ENCODE measurements at places on chromosomes 2 and 18.

DNA sequence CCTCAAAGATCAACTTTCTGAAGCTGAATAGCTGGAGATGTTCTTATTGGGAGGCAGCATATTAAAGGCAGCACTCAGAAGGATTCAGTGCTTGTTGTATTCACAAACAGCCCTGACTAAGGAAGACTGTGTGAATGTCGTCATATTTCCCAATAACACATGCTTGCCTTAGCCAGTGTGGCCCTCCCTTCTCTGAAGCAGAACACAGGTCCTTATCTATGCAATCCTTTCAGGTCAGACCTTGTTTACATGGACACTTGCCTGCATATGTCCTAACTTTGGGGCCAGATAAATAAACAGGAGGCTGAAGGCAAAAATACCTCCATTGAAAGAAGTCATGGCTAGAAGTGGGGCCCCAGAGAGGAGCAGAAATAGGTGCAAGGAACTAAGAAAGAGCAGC is 97.2 kb downstream of the SLC4A3 start:
- DNase-seq: no peak

GRCh38 chr2:229340086-229340760 is 69.1 kb upstream of the PID1 start:
- DNase-seq: no peak

- DNase-seq: no peak
These were observed 31.5 kb upstream of the GNAL start for GRCh38 chr18:11657554-11657953.

- DNase-seq: no peak
These were observed 204.4 kb upstream of the TWIST2 start for GRCh38 chr2:238643400-238643907.

GRCh38 chr2:13193075-13193474 is 476.3 kb downstream of the TRIB2 start:
- peak; percentile 10 for DNase-seq

GRCh38 chr2:187618813-187619212 is 64.6 kb upstream of the TFPI start:
- DNase-seq: peak; percentile 51

- no peak for DNase-seq
These were observed 25.7 kb downstream of the ADI1 start for GRCh38 chr2:3493615-3494007.

- no peak for DNase-seq
These were observed 8.7 kb upstream of the SLC14A1 start for GRCh38 chr18:45715212-45715780.

GRCh38 chr18:58496937-58497336 is 132.0 kb downstream of the ALPK2 start:
- DNase-seq: peak; percentile 16

GRCh38 chr2:13495051-13495450 is 778.3 kb downstream of the TRIB2 start:
- no peak for DNase-seq

DNA sequence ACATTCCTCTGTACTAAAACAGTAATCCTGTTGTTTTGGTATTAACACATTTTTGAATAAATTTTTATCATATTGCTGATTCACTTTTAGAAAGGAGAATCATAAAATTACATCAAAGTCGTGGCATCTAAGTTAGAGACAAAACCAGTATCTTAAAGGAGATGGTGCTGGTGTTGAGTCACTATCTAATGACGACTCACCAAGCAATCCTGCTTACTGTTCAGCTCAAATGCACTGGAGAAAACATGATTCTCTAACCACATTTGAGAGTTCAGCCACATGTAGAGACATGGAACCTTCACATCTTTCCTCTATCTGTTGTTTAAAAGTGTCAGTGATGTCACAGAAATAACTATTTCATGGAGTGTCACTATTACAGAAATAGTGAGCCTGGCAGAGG is 473.8 kb downstream of the TGIF1 start:
- DNase-seq: peak; percentile 86

DNA sequence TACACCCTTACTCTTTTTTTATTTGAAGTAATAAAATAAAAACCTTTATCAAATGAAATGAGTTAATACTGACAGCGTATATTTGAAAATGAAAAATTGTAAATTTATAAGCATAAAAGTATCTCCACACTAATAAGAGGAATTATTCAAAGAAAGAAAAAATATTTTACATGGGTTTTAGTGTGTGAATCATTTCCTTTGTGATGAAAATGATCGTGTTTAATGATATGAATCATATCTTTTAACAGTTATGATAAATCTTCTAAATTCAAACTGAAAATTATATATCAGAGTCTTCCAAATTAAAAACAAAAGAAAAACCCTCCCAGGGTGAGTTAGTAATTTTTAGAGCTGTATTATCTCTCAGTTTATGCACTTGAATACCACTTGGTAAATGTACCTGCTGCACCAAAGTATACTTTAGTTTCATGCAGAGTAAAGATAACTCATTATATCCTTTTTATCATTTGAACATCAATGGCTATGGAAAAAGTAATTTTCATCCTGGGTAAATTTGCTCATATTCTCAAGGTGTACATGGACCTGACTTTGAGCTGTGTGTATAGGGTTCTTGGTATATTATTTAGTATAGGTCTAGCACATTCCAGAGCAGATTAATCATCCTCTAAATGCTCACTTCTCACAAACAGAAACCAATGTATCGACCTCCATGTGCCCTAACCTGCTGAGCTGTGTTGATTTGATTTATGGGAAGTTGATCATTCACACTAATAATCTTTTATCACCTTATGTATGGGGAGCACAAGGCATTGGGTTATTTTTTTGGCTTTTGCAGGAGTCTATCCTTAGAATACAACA is 98.7 kb upstream of the VWC2L start:
- DNase-seq: peak; percentile 71

GRCh38 chr2:46239175-46239846 is 57.9 kb upstream of the EPAS1 start:
- DNase-seq: no peak

GRCh38 chr18:71327441-71327840 is 1038.6 kb downstream of the SOCS6 start:
- no peak for DNase-seq

- no peak for DNase-seq
These were observed 13.7 kb downstream of the PMS1 start for GRCh38 chr2:189797902-189798301.

- DNase-seq: peak; percentile 39
These were observed 76.4 kb upstream of the TTC39C start for GRCh38 chr18:23938043-23938756.

GRCh38 chr2:190987116-190987515 is 26.9 kb downstream of the STAT1 start:
- no peak for DNase-seq

- no peak for DNase-seq
These were observed 279.9 kb upstream of the CELF4 start for GRCh38 chr18:37845498-37845897.

DNA sequence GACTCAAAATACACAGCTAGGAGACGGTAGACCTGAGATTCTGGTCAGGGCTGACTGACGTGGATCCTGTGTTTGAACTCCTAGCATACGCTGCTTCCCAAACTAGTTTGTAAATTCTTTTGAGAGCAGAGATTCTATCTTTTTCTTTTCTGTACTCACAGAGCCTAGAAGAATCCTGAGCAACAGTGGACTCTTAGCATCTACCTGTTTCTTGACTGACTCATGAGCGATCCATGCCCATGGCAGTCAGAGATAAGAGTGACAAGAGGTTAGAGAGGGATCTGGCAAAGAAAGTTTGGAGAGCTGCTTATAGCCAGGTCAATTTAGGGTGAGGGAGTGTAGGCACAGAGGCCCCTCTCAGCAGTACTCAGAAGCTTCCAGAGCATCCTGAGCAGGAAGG is 41.1 kb upstream of the PPP1CB start:
- no peak for DNase-seq

DNA sequence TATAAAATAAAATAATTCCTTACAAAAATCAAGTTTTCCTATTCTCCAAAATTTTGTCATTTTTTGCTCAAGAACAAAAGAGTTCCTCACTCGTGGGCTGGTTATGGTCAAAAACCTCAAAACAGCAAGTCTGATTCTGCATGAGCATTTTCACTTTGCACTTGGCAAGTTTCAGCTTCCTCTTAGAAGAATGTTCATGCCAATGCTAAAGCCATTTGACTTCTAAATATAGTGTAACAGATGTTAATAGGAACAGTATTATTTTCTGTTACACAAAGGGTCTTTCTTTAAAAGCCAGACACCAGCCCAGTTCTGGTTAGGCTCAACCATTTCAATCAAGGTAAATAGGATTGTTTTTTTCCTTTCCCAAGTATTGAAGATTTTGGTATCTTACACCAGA is 261.3 kb upstream of the CCDC68 start:
- DNase-seq: no peak

DNA sequence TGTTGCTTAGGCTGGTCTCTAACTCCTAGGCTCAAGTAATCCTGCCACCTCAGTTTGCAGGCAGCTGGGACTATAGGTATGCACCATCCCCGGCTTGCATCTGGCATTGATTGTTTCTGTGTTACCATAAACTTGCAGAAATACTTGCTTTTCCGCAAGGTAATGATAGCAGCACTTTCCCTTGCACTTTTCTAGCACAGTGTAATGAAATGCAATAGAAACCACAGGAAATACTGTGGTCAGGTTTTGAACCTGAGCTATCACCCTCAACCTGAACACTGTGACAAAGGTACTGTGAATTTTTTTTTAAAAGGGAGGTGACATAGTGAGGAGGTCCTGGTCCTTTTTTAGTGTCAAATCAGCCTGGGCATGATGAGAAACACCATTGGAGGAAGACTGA is 38.3 kb downstream of the DHRS9 start:
- DNase-seq: no peak

GRCh38 chr2:2102866-2103653 is 228.0 kb downstream of the MYT1L start:
- DNase-seq: no peak

- DNase-seq: no peak
These were observed 7.4 kb downstream of the UGT1A6 start for GRCh38 chr2:233700028-233700635.
